HFFc6 (cell line): ENCODE measurements at places on chromosomes 2 and 18.

DNA sequence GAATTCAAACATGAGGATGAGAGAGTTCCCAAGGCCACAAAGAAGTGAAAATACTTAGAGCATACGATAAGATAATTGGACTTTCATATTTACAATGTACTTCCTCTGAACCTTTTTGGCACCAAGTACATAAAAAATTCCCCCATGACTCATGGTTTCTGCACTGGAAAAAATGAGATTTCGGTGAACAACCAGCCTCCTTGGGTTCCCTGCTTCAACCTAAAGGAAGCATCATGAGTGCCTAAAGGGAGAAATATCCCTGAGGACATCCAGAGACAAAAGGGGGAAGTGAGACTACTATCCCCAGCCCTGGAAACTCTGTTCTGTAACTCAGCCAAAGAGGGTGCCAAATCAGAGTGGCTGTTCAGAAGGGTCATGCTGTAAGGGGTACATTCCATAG lies 562.7 kb upstream of the SLC39A10 start:
- H3K36me3 ChIP-seq: no peaks in the 10 kb centered on the region
- no peak overlapping the region for H3K4me3 ChIP-seq
- H3K27me3 ChIP-seq: no peaks in the 10 kb centered on the region
- no peaks in the 10 kb centered on the region for H3K4me1 ChIP-seq

DNA sequence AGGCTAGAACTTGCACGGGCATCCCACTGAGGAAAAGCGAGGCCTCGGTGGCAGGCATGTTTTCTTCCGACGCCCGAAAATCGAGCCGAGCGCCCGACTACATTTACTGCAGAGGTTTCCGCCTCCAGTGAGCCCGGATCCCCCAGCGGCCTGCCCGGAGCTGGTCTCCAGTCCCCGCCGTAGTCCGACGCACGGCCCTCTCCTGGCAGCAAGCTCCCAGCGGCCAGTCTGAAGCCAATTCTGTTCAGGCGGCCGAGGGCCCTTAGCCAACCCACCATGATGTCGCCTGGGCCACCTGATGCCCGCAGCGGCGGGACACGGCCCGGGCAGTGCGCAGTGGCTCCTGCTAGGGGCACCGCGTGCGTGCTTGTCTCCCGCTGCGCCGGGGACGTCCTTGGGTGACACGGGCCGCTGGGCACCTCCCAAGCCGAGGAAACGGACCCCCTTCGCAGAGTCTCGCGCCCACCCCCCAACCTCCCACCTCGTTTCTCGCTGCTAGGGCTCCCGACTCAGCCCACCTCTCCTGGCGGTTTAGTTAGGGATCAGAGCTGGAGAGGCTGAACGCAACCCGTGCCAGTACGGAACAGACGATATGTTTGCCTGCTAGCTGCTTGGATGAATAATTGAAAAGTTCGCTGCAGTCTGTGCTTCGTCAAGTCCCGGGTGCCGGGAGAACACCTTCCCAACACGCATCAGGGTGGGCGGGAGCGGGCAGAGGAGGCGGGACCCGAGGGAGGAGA lies 5.3 kb downstream of the ONECUT2 start:
- H3K27ac ChIP-seq: no peak overlapping the region
- H3K4me3 ChIP-seq: no peak overlapping the region
- H3K27me3 ChIP-seq: peaks cover 64% of the 10 kb centered on the region
- no peak for DNase-seq
- peaks cover 6% of the 10 kb centered on the region; the same call in 1 of the 2 replicates for H3K36me3 ChIP-seq

DNA sequence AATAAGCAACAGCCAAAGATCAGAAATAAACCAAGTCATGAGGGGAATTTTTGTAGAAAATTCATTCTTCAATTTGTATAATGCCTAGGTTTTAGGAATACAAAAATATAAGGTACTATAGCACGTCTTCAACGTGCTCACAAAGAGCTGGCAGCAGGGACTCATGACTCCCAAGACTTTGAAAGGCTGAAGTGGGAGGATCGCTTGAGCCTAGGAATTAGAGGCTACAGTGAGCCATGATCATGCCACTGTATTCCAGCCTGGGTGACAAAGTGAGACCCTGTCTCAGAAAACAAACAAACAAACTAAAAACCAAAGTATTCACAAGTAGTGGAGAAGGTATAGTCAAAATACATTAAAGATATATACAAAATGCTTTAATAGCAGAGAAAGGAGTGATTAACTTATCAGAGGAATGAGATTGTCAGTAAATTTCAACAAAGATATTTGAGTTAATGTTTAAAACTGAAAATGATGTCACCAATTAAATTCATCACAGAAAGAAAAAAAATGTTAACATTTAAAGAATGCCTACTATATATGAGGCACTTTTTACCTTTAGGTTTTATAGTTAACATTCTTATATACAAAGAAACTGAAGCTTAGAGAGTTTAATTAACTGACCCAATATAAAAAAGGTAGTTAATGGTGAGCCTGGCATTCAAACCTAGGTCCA lies 3.2 kb downstream of the WDR33 start:
- H3K36me3 ChIP-seq: peaks cover 25% of the 10 kb centered on the region
- H3K27me3 ChIP-seq: peaks cover 4% of the 10 kb centered on the region; the same call in 1 of the 2 replicates
- H3K4me1 ChIP-seq: peaks cover 48% of the 10 kb centered on the region
- DNase-seq: no peak
- peak overlapping the region; percentile 31; the same call in 1 of the 2 replicates for H3K27ac ChIP-seq

GRCh38 chr2:214077727-214078126 lies 333.1 kb upstream of the VWC2L start:
- peaks cover 19% of the 10 kb centered on the region for H3K4me1 ChIP-seq
- H3K27me3 ChIP-seq: no peaks in the 10 kb centered on the region; the same call in 1 of the 2 replicates
- no peak overlapping the region for H3K4me3 ChIP-seq
- H3K27ac ChIP-seq: no peak overlapping the region
- DNase-seq: no peak
- H3K36me3 ChIP-seq: no peaks in the 10 kb centered on the region

- peaks cover 12% of the 10 kb centered on the region for H3K36me3 ChIP-seq
- H3K4me3 ChIP-seq: no peak overlapping the region
- H3K4me1 ChIP-seq: no peaks in the 10 kb centered on the region
- no peak for DNase-seq
- no peak overlapping the region for H3K27ac ChIP-seq
- H3K27me3 ChIP-seq: peaks cover 5% of the 10 kb centered on the region; the same call in 1 of the 2 replicates
Observed at GRCh38 chr2:127655209-127656073, 9.5 kb downstream of the GPR17 start.

- no peak overlapping the region for H3K4me3 ChIP-seq
- no peaks in the 10 kb centered on the region for H3K4me1 ChIP-seq
- DNase-seq: no peak
- H3K36me3 ChIP-seq: no peaks in the 10 kb centered on the region
Observed at GRCh38 chr2:240856151-240856980, 12.3 kb upstream of the AGXT start.

DNA sequence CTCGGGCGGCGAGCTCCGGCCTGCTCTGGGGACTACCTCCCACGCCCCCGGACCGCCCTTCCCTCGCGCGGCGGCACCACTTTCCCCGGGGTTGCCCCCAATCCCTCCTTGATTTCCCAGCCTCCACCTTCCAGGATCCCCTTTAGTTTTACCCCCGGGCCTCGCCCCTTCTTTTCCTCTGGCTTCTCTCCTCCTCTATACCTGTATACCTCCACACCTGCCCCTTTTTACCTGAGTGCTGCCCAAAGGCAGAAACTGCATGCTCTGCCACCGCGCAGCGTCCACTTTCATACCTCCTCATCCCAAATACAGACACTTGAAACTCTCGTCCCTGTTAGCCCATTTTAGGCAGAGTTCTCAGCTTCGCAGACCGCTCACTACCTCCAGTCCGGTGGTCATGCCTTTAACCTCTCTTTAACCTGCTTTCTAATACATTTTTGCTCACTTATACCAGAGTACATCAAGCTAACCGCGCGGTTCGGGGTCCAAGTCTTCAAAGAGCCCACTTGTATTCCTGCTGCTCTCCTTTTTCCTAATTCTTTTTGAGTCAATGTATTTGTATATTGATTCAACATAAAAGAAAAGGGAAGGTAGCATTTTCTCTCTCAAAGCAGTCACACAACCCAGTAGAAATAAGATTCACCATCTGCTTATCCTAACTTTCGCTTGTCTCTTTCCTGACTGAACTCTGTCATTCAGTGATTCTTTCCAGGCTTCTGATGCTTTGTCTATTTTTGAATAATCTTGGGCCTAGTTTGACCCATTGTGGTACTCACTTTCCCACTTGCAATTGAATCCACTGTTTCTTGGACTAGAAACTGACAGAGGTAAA lies 901 bp downstream of the SPOPL start:
- H3K4me3 ChIP-seq: peak overlapping the region; percentile 97
- peak overlapping the region; percentile 90 for H3K27ac ChIP-seq
- H3K4me1 ChIP-seq: peaks cover 39% of the 10 kb centered on the region
- peaks cover 4% of the 10 kb centered on the region; the same call in 1 of the 2 replicates for H3K36me3 ChIP-seq
- no peaks in the 10 kb centered on the region; the same call in 1 of the 2 replicates for H3K27me3 ChIP-seq

GRCh38 chr2:165844216-165844615 lies 50.2 kb upstream of the GALNT3 start:
- no peak overlapping the region for H3K27ac ChIP-seq
- DNase-seq: no peak
- peaks cover 12% of the 10 kb centered on the region for H3K4me1 ChIP-seq
- no peaks in the 10 kb centered on the region for H3K36me3 ChIP-seq

DNA sequence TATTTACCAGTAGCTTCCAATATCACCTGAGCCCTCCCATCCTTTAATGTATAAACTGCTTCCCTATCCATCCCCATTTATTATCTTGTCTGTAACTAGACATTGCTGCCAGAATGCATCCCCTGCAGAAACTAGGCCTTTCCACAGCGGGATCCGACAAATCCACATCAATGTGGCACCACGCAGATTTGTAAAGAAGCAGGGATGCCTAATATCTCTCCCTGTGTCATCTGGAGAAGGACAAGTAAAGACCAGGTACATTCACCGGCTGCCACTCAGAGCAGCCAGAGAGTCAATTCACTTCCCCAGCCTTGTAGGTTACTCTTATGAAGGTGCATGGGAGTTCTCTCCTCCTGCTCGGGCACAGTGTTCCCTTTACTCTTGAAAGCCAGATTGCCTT lies 98.8 kb upstream of the MAP3K20 start:
- H3K4me1 ChIP-seq: no peaks in the 10 kb centered on the region
- H3K27me3 ChIP-seq: peaks cover 16% of the 10 kb centered on the region
- DNase-seq: no peak
- H3K4me3 ChIP-seq: no peak overlapping the region

DNA sequence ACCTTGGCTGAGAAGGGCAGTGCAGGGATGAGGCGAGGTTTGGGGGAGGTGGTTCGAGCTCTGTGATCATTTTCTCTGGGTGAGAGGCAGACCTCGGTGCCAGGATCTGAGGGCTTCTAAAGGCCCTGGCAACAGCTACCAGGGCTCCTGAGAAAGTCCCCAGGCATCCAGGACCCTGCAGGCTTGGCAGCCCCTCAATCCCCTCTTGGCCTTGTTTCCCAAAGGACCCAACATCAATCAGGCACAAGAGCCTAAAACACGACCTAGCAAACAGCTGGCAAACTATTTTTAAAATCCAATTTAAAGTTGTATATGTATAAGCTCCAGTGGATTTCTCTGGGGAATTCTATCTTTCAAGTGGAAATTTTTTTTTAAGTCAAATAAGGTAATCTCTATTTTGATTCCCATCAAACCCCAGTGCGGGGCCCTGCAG lies 15.0 kb upstream of the MAT2A start:
- H3K27ac ChIP-seq: no peak overlapping the region
- H3K27me3 ChIP-seq: peaks cover 8% of the 10 kb centered on the region
- no peak overlapping the region for H3K4me3 ChIP-seq

- no peak overlapping the region for H3K27ac ChIP-seq
- H3K4me1 ChIP-seq: no peaks in the 10 kb centered on the region
- H3K4me3 ChIP-seq: no peak overlapping the region
- no peak for DNase-seq
Observed at GRCh38 chr2:124607679-124608078, 582.6 kb downstream of the CNTNAP5 start.

DNA sequence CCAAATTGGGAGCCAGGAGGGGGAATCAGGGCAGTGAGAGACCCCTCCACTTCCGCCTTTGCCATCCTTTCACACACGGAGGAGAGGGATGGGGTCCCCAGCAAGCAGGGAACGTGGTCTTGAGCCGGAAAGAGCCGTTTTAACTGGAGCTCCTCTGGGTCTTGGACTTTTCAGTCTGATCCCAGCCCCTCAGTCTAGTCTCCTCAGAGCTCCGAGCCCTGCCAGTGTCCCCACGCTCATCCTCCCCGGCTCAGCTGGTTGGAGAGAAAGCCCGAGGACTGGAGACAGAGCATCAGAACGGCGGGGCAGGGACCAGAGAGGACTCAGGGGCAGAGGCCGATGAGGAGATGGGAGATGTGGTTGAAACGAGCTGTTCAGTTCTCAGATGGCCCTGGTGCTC lies 26.1 kb upstream of the OTOF start:
- no peak overlapping the region for H3K4me3 ChIP-seq
- no peaks in the 10 kb centered on the region for H3K4me1 ChIP-seq
- no peak for DNase-seq
- H3K27me3 ChIP-seq: peaks cover 39% of the 10 kb centered on the region

GRCh38 chr2:19351899-19352697 lies 6.3 kb downstream of the OSR1 start:
- H3K4me1 ChIP-seq: peaks cover 14% of the 10 kb centered on the region
- no peak overlapping the region; the same call in 1 of the 2 replicates for H3K27ac ChIP-seq
- H3K4me3 ChIP-seq: no peak overlapping the region
- H3K36me3 ChIP-seq: peaks cover 44% of the 10 kb centered on the region
- peaks cover 9% of the 10 kb centered on the region for H3K27me3 ChIP-seq

DNA sequence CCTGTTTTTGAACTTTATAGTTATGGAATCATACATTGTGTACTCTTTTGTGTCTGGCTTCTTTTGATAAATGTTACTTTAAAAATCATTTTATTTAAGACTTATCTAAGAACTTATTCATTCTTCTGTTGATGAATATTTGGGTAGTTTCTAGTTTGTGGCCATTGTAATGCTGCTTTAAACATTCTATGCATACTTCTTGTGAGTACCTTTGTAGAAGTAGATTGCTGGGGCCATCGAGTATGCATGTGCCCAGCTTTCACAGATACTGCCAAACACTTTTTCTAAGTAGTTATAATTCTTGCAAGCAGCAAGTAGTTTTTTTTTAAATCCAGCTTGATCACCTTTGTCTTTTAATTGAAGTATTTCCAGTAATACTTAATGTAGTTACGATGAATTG lies 11.1 kb downstream of the CD302 start:
- H3K4me1 ChIP-seq: no peaks in the 10 kb centered on the region
- H3K4me3 ChIP-seq: no peak overlapping the region
- no peak overlapping the region for H3K27ac ChIP-seq
- peaks cover 3% of the 10 kb centered on the region; the same call in 1 of the 2 replicates for H3K27me3 ChIP-seq

GRCh38 chr2:46493241-46493970 lies 14.0 kb downstream of the TMEM247 start:
- H3K27ac ChIP-seq: peak overlapping the region; percentile 93
- peaks cover 6% of the 10 kb centered on the region; the same call in 1 of the 2 replicates for H3K27me3 ChIP-seq
- H3K4me3 ChIP-seq: peak overlapping the region; percentile 62
- DNase-seq: peak; percentile 68

DNA sequence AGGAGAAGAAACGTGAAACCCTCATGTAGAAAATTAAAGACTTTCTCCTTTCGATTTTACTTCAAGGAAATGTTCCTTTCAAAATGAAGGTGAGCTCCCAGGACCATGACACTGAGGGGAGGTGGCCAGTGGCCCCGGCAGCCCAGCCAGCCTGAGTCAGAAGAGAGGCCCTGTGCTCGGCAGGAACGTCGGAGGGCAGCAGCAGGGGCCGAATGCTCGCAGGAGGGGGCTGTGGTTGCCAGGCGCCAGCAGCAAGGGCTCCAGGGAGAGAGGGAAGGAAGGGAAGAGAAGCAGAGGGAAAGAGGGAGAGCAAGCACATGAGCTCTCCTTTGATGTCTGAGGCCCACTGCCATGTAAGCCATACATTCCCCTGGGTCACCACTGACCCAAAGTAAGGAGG lies 73.3 kb upstream of the ACKR3 start:
- DNase-seq: no peak
- H3K36me3 ChIP-seq: 0 out of 2 replicates have a peak, but pooled peaks cover 5% of the 10 kb centered on the region
- no peak overlapping the region for H3K27ac ChIP-seq
- H3K4me3 ChIP-seq: no peak overlapping the region
- H3K27me3 ChIP-seq: peaks cover 3% of the 10 kb centered on the region; the same call in 1 of the 2 replicates
